Activated naive CD8-positive, alpha-beta T cell treated with anti-CD3 and anti-CD28 coated beads for 36 hours (primary cell): ENCODE measurements at places on chromosomes 4 and X. TPM values are rescaled to one million over a fixed set of nuclear protein-coding genes. Genes with fewer than 3 reads are reported as not detected.

CNKSR2 gene
- 9.6 TPM for total RNA-seq

TRAM1L1 gene
- total RNA-seq = not detected

WNK3 gene
- total RNA-seq = 0.64 TPM

TKTL2 gene
- total RNA-seq = not detected

FHIP1A gene
- 0.62 TPM for total RNA-seq
